Activated T-cell treated with anti-CD3 and anti-CD28 coated beads, Interleukin-2, amount 50 U/mL, for 72 hours (primary cell): ENCODE measurements at places on chromosomes 3 and 15.

GRCh38 chr3:150328654-150329040 is 79.5 kb upstream of the TSC22D2 start:
- DNase-seq, result no peak

DNA sequence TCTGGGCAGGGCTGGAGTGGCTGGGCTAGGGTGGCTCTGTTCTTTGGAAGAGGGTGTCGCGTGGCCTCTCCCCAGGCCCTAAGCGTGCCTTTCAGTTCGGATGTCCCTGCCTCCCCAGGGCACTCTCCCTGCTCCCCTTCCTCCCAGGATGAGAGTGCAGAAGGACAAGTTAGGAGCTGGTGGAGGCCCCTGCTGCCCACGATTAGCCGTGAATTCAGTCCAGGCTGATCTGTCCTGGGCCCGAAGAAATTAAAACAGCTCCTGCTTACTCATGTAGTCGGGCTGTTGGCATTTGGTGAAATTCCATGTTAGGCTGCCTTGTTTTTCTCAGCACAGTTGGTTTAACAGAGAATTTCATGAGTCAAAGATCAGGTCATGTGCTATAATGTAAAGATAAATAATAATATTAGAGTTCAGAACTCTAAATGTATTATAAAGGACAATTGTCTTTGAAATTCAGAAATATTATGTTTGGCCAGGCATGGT is 24.5 kb downstream of the NIPA1 start:
- DNase-seq, result no peak

GRCh38 chr3:187594272-187594671 is 75.9 kb downstream of the SST start:
- DNase-seq, result no peak

GRCh38 chr3:68620211-68620610 is 312.1 kb downstream of the TAFA4 start:
- no peak for DNase-seq

DNA sequence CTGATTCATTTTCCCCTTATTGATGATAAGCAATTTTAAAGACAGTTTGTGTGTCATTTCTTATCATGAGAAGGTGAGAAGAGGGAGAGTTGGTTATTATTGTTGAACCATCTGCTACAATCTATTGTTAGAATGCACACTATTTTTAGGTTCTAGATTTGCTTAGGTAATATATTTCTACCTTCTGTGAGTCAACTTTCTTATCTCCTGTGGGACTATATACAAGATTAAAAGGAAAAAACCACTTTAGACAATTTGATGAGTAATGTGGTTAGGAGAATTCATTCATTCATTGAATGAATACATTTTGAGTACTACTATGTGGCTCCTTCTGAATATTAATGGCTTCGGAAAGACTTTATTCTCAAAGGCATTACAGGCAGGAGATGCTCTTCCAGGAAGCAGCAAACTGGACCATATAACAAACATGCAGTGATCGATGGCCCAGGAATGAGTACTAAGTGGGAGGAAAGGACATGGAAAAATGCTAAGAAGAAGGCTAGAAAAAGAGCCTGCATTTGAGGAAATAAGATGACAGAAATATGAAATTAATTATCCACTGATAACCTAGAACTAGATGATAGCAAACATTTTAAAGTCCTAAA is 22.4 kb downstream of the SPTSSB start:
- DNase-seq, result no peak

DNA sequence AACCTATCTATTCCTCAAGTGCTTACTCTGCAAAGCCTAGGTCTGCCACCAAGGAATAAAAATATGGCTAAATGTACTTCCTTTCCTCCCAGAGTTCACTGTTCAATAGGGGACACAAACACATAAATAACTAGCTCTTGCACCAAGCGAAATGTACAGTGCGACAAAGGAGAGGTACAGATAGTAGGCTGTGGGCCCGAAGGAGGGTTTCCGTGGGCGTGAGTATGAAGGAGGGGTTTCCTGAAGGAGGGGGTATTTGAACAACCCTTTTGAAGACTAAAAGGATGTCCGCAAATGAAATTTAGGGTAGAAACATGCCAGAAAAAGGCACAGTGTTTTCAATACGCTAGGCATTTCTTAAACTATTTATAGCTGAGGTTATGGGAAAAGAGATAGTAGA is 207.9 kb downstream of the LPP start:
- no peak for DNase-seq

DNA sequence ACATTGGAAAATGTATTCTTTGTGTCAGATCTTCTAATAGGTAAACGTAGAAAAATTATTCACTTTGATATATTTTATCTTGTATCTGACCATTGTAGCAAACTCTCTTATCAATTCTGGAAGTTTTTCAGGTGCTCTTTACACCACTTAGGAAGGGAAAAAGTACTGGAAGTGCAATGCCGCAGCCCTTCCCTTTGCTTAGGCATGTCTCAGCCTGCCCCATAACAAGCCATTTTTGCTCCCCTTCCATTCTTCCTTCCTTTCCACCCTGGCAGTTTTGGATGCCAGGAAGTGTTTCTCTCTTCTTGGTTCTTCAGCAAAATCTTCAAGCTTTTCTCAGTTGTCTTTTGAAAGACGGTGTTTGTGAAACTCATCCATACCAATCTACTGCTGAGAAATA is 34.9 kb upstream of the SLC9A9 start:
- DNase-seq, result no peak

DNA sequence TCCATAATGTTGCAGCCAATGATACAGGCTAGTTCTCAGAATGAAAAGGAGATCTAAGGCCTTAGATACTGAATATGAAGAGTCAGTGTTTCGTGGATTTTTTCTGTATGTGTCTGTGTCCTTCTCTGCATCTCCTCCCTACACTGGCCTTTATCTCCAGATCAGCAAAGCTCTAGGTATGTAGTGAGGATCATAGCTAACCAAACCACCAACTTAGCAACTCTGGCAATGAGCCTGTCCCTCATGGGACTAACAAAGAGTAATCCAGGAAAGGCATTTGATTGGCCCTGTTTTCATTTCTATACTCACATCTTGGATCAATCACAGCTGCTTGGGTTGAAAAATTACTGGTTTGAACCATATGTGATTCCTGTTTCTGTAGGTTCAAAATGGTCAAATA is 18.6 kb upstream of the CNTN3 start:
- no peak for DNase-seq

DNA sequence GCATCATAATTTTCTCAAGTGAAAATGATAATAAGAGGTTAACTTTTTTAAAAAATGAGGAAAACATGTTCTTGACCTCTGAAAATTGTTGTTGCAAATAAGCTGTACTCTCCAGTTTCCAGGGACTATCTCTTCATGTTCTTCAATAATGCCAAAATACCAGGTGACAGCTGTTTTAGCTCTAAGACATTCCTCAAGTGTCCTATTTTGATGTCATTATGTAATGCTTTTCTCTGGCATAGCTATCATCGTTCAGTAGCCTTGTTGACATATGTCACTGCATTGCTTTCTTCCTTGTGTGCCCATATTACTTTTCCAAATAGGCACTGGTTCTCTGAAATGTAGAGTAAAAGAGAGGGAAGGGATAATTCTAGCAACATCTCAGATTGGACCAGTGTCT is 5.7 kb upstream of the FILIP1L start:
- DNase-seq, result no peak

DNA sequence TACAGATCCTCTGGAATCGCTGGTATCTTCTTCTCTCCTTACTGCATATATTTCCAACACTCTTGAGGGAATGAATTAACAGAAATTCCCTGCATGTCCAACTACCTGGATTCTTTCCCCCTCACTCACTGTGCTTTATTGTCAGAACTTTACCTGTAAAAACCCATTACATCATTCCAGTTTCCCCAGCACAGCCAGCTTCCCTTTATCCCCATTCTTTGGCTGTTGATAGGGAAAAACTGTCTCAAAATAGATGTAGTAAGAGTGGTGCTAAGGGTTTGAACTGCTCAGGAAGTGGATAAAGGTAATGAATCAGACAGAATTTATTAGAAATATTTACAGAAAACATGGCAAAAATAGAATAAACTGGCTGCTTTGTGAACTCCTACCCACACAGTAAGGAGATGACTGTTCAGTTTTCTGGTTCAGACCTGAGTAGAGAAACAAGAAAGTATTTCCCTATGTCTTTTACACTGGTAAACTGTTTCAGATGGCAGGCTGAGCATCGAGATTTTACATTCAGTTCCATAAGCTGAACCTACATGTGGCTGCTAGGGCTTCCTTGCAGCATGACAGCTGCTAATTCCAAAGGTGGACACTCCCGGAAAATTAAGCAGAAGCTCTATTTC is 188.4 kb downstream of the CPNE4 start:
- no peak for DNase-seq

- DNase-seq, result no peak
These were observed 6.6 kb downstream of the EPB42 start for GRCh38 chr15:43214169-43214568.

DNA sequence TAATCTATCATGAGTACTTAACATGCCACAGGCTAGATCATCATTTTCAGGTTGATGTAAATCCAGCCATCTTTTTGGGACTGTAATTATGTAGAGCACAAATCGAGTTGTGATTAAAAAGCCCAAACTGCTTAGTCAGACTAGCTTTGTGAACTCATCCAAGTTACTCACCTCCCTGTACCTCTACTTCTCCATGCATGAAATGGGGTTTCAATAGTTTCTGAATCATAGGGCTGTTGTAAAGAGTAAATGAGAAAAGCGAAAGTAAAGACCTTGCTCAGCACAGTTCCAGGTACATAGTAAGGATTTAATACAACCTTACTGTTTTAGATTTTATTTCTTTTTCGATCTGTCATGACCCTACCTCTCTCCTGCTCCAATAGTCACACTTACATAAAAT is 85.6 kb upstream of the GAP43 start:
- DNase-seq, result no peak
